ENCODE measurements at places on chromosomes 5 and 9.

DNA sequence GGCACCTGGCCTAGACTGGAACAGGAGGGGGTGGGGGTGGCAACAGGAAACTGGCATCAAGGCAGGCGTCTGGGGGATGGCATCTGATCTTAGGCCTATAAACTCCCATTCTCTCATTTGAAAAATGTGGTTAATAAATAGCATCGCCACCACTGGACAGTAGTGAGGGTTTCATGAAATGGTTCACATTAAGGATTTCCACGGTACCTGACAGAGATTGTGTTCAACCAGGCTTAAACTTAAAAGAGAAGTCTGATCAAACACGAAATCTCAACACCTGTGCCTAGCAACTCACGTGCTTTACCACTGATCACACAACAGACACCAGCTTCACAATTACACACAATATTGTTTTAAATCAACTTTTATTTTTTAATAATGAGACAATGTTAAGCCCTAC lies 3.0 kb downstream of the DENND1A start:
- DNase-seq, result no peak

- DNase-seq, result no peak
These were observed 607.8 kb downstream of the BNC2 start for GRCh38 chr9:16262477-16263261.

- no peak for DNase-seq
These were observed at the start of gene RNF180 for GRCh38 chr5:64165500-64166200. TSS of gene RNF180 (plus strand) at chr5:64165843. CDS start at chr5:64200808, 34,965 bp downstream.

DNA sequence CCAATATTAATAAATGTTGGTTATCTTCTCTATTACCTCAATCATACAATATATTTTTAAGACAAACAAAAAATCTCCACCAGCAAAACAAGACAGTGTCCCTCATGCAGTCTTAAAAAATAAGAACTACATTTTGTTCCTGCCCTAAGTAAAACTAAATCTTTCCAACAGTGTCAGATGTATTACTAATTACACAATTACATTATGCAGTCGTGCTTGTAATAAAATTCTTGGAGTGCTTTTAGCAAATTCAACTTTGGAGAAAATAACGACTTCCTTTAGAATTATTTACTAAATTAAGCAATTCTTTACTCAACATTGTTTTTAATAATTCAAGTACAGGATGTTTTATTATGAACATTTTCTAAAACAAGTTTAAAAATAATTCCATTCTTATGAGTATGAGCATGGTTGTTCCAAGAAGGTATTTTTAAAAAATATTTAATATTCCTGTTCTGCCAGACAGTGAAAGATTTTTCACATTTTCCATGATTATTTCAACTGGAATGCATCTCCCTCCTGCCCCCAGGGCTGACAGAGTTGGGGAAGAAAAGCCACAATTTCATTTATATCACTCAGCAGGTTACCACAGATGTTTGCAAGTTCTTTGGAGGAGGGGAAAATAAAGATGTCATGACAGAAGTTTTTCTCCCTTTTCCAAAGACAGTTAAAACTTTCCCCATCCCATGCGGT lies 137.9 kb downstream of the FAM114A2 start:
- no peak for DNase-seq

DNA sequence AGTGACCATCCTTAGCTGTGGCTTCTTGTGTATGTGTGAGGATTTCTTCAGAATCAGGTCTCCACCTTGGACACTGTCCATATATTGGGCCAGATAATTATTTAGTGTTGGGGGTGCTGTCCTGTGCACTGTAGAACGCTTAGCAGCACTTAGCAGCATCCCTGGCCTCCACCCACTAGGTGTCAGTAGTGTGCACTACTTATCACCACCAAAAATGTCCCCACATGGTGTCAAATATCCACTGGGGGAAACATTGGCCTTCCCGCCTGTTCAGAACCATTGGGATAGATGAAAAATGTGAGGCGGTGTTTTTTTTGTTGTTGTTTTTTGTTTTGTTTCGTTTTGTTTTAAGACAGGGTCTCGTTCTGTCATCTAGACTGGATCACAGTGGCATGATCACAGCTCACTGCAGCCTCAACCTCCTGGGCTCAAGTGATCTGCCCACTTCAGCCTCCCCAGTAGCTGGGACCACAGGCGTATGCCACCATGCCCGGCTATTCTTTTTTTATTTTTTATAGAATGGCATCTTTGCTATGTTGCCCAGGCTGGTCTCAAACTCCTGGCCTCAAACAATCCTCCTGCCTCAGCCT lies 67.7 kb downstream of the TENT4A start:
- no peak for DNase-seq

DNA sequence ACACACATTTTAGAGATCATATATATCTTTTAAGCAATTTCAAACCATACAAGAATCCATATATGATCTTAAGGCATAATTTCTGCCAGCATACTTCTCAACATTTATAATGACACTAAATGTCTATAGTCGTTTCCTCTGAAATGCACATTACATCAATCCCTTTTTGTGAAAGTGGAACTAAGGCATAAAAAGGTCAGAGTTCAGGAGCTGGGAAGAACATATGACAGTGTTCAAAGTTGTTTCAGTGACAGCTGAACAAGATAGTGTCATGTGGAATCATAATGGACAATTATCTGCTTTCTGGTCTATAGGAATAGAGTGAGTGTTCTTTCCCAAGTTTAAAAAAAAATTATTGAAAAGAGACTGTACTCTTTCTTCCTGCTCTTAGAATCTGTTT lies 2.4 kb upstream of the MOB3B start:
- no peak for DNase-seq

DNA sequence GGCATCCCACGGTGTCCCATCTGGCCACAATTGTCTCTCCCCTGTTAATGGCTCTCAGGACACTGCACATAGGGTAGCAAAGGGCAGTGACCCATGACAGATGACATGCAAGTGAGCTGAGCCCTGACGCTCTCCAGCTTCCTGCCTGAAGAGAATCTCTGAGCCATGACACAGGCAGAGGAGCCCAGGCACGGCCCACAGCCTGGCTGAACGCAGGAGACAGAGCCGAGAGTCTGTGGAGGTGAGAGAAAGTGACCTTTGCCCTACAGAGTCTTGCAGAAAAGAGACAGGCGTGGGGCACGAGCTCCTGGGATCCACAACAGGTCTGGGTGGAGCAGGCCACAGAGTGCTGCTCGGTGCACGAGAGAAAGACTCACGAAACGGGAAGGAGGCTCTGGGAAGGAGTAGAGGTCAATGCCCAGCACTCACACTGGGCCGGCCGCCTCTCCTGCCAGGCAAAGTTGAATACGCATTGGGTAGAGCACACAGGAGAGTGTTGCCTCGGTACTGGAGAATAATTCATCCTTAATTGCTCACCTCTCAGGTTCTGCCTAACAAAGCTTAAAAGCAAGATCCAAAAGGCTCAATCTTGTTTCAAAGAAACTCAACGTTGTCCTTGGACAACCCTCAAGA lies 90.3 kb downstream of the MRPL36 start:
- no peak for DNase-seq

- DNase-seq, result no peak
These were observed 11.8 kb downstream of the BRD3 start for GRCh38 chr9:134055981-134056461.

GRCh38 chr5:145210020-145210419 lies 625.1 kb downstream of the PRELID2 start:
- no peak for DNase-seq
